HAP-1 (cell line): ENCODE measurements at places on chromosomes 2 and 18.

DNA sequence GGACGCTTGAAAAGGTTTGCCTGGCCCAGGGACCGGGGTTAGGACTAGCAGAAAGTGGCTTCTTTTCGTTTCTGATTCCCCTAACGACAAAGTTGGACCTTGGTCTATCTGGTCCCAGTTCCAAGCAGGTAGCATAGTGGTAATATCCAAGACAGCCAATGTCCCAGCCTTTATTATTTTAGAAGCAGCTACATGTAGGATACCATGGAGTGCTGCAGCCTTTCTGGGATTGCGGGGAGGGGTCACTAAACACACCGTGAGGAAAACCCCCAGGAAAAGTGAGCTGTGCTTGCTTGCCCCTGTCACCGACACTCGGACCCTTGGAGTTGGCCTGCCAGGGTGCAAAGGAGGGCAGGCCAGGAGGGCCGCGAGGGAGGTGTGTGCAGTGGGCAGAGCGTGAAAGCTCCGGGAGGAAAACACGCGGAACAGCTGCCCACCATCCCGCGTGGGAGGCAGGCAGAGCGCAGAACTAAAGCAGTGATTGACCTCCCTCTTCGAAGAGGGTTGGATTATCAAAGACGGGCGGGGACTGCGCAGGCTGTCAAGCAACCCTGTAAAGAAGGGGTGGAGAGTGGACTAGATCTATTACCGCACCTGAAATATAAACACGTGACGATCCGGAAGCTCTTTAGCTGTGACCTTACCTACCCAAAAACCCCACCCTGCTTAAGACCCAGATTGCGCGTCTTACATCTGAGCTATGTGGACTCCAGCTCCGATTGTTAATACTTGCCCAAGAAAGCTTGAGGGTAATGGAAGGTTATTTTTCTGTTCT, 624 bp upstream of the MAP4K3 start:
- peak; percentile 71 for DNase-seq

DNA sequence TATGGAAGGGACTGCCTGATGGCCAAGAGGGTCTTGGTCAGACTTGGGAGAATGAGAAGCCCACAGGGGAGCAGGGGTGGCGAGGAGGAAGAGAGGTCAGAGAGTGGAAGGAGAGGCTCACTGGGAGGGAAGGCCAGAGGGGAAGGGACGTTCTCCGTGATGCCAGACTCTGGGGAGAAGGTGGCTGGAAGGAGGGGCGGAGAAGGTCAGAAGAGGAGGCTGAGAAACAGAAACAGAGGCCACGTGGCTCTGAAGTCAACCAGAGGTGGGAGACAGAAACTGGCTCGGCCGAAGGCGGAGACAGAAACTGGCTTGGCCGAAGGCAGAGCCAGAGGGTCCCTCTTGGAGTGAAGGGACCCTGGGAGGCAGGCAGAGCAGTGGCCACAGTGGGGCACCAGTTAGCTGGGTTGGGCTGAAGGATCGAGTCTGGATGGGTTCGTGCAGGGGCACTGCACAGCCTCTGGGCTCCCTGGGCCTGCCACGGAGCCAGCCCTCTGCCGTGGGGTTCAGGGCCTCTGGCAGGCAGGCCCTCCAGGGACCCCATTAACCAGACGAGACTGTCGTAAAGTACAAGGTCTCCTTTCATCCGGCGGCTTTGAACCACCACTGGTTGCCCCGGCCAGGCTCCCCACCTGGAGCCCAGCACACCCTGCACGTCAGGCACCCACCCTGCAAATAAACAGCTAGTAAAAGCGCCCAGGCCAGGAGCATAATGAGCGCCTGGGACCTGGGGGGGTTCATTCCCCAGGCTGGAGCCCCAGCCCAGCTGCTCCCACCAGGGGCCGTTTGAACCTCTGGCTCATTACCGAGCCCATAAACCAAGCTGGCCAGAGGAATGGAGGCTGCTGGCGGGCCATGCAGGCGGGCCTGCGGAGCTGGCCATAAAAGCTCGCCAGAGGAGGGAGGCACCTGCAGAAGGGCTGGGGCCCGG, 218.8 kb downstream of the DYSF start:
- DNase-seq: no peak

- DNase-seq: no peak
Observed at GRCh38 chr2:99691926-99692325, 202.1 kb upstream of the REV1 start.

GRCh38 chr2:99698896-99699295, 209.1 kb upstream of the REV1 start:
- DNase-seq: no peak

DNA sequence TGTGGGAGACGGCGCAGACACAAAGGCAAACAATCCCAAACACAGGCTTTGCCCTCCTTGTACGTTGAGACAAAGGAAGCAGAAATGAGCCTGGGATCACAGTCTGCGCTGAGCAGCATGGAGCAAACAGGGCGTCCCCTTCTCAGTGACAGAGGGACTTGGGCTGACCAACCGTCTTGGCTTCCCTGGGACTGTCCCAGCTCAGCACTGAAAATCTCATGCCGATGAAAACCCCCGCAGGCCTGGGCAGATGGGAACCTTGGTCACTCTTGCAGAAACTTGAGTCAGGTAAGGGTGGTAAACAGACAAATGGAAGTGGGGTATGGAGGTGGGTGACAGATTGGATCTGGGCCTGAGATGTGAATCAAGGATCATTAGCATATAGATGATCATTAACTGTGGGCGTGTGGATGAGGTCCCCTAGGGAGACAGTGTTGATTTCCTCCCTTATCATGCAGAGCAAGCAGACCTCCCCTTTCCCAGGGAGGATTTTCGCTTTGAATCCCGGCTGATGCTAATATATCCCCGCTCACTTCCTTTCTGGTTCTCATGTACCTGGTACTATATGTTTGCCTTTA, 19.1 kb upstream of the SH3BP4 start:
- DNase-seq: no peak

DNA sequence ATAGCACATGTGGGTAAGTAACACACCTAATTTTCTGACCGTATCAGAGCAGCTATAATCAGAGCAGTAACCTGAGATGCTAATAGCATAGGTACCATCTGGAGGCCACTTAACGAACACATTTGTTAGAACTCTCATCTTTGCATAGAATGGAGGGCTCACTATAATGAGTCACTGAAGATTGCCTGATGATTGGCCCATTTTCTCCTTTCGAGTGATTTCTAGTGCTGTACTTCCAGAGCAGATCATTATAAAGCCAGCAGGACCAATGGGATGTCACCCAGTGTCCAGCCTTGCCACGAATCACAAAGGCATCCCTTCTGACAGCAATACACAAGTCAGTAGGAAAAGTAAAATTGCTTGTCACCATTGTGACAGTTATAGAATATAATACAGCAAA, 81.7 kb upstream of the REV1 start:
- no peak for DNase-seq

- no peak for DNase-seq
Observed at GRCh38 chr2:231356466-231356844, 39.1 kb upstream of the B3GNT7 start.

DNA sequence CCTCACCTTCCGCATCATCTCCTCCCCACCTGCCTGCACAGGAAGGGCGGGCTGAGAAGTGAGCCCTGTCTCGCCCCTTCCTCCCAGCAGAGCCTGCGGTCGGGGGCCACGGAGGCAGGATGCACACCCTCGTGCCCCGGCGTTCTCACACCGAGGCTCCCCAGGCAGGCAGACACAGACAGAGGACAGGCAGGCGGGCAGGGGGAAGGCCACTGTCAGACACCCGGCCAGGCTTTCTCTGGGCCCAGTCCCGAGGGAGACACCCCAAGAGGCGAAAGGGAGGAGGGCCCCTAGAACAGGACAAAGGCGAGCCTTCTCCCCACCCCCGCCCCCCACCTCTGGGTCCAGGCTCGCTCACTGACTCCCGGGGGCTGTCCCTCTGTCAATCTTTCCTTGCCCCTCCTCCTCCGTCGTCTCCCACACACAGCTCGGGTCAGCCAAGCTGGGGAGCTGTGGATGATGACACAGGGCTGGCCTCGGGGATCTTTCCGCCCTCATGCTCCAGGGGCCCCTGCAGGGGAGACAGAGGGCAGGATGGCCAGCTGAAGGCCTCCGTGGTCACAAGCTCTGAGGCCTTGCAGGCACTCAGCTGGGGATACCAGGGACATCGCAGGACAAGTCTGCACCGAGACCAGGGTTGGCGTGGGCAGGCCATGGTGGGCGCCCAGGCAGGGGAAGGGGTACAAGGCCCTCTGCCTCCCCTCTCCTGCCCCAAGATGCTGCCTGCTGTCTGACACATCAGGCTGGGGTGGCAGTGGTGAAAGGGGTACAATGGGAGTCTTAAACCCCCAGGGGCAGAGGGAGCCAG, 24.9 kb downstream of the BIN1 start:
- no peak for DNase-seq

- DNase-seq: no peak
Observed at GRCh38 chr18:55097456-55098170, 138.4 kb upstream of the CCDC68 start.

DNA sequence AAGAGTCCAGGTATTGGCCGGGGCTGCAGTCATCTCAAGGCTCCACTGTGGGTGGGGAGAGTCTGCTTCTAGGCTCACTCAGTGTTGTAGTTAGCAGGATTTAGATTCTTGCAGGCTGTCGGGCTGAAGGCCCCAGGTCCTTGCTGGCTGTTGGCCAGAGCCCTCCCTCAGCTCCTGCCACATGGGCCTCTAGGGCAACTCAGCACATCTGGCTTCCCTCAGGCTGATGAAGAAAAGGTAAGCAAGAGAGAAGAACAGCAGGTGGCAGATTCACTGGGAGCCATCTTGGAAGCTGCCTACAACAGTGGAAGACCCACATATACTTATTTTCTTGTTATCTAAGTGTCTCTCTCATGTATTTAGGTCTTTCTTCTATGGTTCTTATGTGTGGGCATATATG, 4.3 kb downstream of the MRPS9 start:
- DNase-seq: no peak

DNA sequence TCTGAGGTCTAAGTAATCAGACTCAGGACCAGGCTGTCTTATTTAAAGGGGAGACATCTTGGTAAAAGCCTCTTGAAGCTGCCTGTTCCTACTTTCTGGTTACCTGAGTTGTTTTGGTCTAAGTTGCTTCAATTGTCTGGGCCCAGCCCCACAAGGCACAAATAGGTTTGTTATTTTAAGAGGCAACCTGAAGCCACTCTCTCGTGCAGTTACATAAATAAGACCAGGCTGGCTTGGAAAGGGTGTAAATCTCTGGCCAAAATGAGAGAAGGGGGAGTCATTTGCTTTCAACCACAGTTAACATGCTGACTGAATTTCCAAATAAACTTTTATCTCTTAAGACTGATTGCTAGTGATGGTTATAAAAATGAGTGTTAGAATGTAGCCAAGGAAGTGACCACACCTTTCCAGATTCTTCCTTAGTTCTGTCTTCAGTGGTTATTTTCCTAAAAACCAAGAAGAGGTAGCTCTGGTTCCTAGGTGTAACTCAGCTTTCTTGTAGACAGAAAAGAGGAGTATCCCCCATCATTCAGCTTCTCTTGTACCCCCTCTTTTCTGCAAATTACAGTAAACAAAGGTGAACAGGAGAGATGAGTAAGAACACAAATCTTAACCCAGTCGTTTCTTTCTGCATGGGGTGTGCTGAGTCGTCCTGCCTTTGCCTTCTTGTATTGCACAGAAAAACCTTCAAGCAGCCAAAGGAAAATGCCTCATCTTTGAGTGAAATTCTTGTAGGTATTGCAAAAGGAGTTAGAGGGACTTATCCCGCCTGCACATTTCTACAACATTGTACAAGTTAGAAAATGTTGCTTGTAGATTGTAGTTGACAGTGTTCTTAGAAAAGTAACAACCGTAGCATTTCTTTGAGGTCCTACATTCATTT, 161.5 kb upstream of the NT5C1B start:
- no peak for DNase-seq

DNA sequence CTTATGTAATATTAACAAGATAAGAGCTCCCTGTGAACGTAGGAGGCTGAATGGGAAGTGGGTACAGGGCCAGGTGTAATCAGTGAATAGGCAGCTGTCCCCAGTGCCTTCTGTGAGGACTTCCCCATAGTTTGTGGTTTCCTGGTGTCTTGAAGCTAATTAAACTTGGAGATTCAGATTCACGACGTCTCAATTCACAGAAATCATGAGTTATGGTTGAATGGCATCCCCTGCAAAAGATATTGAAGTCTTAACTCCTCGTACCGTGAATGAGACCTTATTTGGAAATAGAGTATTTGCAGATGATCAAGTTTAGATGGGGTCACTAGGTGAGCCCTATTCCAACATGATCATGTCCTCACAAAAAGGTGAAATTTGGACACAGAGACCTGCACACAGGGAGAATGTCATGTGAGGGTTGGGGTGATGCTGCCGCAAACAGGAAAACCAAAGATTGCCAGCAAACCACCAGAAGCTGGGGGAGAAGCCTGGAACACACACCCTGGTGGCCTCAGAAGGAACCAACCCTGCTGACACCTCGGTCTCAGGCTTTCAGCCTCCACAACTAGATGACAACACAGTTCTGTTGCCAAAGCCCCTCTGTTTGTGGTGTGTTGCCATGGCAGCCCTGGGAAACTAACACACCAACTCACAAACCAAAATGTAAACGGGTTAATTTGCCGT, 13.2 kb downstream of the ARL4C start:
- DNase-seq: peak; percentile 25

- no peak for DNase-seq
Observed at GRCh38 chr2:29080886-29081743, 6.8 kb upstream of the PCARE start.

DNA sequence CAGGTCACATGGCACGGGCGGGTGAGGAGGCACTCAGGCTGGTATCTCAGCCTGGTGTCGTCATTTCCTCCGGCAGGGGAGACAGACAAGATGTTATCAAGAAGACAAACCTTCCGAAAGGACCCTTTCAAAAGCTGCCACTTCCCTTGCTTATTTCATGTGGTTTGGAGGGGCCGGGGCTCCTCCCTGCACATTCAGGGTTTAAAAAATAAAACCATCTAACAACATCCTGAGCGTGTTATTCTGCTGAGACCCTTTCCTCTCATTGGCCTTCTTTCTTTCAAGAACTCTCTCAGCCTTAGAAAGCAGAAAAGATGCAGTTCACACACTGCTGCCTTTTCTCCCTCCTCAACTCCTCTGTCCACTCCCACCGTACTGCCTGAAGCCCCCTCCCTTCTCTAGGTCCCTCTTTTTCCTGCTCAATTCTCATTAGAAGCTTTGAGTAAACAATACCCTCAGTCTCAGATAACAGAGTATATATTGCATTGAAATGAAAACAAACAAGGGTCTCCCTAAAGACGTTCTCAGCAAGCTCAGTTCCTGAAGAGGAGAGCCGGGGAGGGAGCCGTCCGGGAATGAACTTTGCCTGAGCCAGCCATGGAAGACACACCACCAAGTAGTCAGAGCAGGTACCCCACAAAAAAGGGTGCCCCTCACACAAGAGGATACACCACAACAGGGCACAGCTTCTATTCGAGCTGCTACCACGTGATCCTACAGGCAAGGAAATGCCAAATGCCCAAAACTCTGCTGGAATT, 9.7 kb downstream of the SMAD7 start:
- no peak for DNase-seq

GRCh38 chr2:229714080-229714735, at the start of gene DNER:
Gene DNER (minus strand): TSS chr2:229714555. CDS start chr2:229714423, 132 bp downstream.
- DNase-seq: peak; percentile 74
